ENCODE measurements at places on chromosomes 11 and 22.

DNA sequence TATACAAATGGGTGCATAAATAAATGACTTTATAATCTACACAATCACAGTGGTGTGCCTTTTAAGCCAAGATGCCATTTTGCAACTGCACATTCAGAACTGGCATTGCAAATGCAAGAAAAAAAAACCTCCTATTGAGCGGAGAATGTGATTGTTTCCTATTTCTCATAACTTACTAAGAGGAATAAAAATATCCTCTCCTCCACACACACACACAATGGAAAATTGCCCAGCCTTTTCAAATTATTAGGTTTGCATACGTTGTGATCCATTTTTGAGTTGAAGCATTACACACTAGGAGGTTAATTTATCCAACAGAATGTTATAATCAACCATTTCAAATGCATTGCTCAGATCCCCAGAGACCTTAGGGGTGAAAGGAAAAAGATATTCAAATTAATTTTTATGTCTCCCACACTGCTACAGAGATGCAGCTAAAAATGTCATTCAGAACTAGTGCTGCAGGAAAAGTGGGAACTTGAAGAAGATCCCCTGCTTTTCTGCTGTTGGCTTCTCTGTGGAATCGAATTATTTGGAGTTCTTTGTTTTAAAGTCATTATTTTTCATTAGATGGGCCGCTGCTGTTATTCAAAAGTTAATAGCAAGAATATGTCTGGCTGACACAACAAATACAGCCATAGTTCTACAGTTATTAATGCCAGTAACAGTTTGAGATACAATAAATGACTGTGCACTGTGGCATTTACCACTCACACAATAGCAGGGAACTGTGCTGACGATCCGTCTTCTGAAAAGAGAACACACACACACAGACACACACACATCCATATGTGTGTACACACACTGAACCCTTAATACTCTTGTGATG, 299.9 kb upstream of the ANO5 start:
- DNase-seq: no peak

- no peak for DNase-seq
These were observed 55.2 kb downstream of the RELT start for GRCh38 chr11:73431396-73431795.

DNA sequence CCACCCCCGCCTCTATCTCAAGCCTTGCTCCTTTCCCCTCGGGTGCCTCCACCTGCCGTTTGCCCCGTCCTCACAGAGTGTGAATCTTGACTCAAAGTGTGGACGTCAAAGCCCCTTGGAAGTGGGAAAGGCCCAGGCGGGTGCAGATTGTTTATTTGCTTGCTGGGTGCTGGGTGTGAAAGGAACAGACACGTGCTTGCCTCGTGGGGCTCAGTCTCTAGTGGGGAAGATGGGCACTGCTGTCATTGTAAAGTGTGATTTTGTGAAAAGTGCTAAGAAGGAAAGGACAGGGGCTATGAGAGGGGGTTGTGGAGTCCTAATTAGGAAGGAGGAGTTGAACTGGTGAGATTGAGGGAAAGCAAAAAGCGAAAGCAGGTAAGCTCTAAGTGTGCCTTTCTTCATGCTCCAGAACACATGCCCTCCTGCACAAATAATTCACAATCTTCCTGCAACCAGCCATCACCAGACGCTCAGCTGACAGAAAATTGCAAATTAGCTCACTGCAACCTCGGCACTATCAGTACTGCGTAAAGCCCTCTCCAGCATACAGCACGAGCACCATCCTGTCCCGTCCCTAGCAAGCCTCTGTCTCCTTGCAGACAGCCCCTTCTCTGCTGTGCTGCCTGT, 9.7 kb upstream of the GCAT start:
- no peak for DNase-seq

GRCh38 chr11:20760811-20761210, 91.4 kb downstream of the NELL1 start:
- no peak for DNase-seq

GRCh38 chr22:48053486-48053885, 1291.0 kb downstream of the TBC1D22A start:
- DNase-seq: no peak

- DNase-seq: no peak
These were observed 13.8 kb downstream of the SNU13 start for GRCh38 chr22:41674846-41675340.

- DNase-seq: no peak
These were observed 10.0 kb downstream of the PATE1 start for GRCh38 chr11:125756050-125756449.

GRCh38 chr22:43449205-43449830, 37.5 kb downstream of the MPPED1 start:
- DNase-seq: no peak

DNA sequence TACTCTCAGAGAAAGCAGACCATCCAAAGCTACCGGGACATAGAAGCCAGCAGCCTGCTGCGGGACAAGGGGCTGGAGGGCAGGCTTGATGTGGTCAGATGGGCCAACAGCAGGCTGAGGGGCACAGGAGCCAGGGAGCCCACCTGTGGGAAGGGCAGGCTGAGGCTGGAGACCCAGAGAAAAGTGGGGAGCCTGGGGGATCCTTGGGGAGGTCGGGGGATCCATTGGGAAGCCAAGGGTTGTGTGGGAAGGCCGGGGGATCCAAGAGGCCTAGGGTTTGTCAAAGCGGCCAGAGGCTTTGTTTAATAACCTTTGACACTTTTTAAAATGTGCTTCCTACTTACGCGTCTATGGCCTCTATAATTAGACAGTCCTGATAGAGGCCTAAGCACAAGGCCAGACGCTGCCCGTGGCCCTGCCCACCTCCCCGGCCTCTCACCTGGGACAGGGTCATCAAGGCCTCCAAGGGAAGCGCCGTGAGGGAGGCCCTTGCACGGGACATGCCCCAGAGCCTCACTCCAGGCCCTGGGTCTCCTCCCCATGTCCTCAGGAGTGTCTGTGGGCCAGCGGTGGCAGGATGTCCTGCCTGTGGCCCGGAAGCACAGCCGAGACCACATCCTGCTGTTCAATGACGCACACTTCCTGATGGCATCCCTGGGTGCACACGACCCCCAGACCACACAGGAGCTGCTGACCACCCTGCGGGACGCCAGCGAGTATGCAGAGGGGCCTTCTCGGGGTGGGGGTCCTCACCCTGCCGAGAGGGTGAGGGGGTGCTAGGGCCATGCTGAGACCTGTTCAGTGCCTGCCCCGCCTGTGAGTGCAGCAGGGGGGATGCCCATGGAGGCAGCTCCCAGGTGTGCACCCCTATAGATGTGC, 8.6 kb upstream of the GTSE1 start:
- DNase-seq: no peak

DNA sequence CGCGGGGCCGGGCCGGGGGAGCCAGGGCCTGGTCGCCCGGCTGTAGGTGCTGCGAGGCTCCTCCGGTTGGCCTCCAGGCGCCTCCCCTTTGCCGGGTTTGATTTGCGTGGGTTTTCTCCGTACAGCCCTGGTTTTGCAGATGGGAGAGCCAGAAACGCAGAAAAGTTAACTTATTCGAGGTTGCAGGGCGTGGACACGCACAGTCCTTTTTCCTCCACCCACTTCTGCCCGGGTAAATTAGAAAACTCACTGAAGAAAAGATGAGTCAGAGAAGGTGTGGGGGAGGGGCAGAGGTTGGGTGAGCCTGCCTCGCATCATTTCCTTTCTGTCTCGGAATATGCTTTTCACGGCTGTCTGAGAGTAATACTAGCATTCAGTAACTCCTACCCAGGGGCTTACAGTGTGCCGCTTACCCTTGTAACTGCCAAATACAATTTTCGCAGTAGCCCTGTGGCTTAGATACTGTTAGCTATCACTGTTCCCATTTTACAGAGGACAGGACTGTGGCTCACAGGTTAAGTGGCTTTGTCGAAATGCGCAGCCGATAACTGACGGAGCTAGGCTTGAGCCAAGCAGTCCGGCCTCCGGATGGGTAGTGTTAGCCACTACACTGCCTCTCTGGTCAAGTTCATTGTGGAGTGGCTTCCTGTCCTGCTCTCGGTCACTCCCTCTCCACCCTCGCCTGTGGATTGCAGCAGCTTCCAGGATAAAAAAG, 812 bp downstream of the FADD start:
- DNase-seq: no peak

DNA sequence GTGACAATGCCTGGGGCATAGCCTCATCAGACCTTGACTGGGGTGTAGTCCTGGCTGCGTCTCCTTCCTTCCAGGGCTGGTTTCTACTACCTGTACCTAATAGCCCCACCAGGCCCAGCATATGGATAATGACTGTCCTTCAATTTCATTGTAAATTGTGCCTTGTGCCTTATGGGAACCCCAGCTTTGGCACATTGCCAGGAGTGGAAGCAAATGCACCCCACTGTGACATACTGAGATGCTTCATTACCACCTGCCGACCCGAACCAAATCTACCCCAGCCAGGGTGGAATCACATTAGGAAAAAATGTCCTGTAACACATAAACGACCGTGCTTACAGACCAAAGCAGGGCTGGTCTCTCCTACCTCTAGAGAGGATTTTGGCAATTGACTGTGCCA, 7.3 kb downstream of the TOP3B start:
- no peak for DNase-seq

DNA sequence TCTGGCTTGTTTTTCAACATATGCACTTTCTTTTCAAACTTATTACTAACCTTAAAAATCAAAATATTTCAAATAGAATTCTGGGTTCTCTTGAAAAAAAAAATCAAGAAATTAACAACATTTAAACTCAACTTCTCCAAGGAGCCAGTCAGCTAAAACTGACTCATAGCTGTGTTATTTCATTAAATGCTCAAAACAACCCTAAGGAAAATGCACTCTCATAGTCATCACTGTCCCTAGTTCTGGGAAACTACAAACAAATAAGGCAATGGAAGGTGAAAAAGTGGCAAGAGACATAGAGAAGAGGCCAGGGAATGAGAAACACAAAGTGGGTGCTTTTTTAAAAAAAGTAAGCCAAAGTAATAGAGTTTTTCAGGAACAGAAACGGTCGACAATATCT, 4.1 kb upstream of the ARHGAP20 start:
- DNase-seq: no peak

DNA sequence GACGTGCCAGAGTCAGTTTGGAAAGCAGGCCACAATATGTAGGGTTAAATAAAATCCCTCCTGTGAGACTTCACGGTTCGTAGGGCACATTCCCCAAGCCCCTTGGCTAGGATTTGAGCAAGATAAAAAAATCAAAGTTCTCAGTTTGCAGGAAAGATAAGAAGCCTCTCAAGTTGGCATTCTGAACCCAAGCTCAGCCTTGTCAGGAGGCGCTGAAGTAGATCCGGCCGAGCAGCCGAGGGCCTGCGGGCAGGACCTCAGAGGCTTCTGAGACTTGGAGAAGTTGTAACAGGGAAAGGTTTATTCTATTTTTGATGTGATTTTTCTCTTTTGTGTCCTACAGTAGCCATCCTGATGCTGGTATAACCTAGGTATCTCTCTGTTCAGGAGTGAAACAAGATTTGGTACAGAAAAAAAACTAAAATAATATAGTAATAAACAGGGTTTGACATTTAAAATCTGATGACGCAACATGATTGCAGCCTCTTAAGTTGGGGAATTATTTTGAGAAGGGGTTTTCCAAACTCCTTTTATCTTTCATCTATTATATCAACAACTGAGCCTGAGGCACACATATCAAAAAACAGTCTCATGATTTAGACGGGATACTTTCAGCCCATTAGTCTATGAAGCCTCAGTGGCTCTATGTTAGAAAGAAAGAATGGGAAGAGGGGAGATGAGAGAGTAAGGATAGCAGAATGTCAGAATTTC, 10.1 kb downstream of the PATE2 start:
- DNase-seq: no peak

- no peak for DNase-seq
These were observed 2.6 kb downstream of the EWSR1 start for GRCh38 chr22:29270475-29271271.

- DNase-seq: no peak
These were observed 192.4 kb downstream of the MAML2 start for GRCh38 chr11:96150609-96151008.

DNA sequence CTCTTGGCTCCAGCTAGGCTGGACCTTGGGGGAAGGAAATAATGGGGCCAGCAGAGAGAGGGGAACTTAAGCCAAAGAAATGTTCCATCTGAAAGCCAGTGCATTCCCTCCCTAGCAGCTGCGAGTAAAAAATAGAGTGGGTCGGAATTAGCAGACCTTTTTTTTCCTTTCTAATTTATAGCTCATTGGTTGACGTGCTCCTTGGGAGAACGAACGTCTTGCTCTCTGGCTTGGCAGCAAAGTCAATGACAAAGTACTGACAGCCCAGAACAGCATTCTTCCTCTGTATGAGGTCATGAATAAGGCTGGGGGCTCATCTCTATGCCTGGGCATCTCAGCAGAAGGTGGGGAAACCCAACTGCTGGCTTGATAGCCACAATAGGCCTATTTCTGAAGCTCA, 65.0 kb downstream of the SEZ6L start:
- no peak for DNase-seq

DNA sequence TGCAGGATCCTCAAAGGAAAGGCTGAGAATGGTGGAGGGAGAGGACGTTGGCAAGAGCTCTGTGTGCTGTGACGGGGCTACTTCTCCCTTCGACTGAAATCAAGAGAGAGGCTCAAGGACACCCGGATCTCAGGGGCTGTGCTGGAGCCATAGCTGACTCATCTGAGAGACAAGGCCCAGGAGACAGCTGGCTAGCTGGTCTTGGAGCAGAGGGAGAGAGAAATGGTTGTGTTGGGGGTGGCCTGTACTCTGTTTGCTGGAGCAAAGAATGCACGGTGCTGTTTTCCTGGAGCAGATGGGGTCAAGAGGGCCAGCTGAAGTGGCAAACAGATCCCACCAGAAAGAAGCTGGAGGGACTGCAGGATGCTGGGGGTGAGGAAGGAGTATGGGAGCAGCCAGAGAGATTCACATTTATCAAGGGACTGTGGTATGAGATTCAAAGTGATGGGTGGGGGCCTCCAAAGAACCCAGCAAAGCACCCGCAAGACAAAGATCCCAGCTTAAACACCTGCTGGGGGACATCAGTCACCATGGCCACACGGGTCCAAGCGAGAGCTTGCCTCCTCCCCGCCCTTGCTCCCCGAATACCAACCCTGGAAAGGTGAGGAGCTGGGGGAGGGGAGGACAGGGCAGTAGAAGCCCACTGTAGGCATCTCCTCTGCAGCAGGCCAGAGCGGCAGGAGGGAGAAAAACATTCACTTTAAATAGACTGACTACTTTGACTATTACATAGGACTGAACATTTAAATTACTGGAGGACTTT, 40.8 kb downstream of the MAP6 start:
- no peak for DNase-seq

DNA sequence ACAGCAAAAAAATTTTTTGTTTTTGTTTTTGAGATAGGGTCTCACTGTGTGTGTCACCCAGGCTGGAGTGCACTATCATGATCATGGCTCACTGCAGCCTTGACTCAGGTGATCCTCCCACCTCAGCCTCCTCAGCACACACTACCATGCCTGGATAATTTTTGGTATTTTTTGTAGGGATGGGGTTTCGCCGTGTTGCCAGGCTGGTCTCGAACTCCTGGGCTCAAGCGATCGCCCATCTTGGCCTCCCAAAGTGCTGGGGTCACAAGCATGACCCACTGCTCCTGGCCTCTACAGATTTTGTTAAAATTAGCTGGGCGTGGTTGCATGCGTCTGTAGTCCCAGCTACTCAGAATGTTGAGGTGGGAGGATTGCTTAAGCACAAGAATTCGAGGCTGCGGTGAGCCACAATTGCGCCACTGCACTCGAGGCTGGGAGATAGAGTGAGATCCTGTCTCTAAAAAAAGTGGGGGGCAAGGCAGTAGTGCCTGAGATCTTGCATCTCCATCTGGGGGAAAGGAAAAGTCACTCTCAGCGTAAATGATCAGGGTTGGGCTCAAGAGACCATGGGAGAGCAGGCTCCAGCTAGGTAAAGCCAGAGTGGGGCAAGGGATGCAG, 10.6 kb upstream of the DGKZ start:
- no peak for DNase-seq

Measured in cortex of kidney (tissue), 1 donor.